ENCODE measurements at places on chromosomes 4 and X.

GRCh38 chrX:125137521-125137920 lies 182.2 kb upstream of the TEX13C start:
- no peak for DNase-seq

- no peak for DNase-seq
Measured at GRCh38 chrX:55159551-55159950, 60.6 kb upstream of the PAGE5 start.

DNA sequence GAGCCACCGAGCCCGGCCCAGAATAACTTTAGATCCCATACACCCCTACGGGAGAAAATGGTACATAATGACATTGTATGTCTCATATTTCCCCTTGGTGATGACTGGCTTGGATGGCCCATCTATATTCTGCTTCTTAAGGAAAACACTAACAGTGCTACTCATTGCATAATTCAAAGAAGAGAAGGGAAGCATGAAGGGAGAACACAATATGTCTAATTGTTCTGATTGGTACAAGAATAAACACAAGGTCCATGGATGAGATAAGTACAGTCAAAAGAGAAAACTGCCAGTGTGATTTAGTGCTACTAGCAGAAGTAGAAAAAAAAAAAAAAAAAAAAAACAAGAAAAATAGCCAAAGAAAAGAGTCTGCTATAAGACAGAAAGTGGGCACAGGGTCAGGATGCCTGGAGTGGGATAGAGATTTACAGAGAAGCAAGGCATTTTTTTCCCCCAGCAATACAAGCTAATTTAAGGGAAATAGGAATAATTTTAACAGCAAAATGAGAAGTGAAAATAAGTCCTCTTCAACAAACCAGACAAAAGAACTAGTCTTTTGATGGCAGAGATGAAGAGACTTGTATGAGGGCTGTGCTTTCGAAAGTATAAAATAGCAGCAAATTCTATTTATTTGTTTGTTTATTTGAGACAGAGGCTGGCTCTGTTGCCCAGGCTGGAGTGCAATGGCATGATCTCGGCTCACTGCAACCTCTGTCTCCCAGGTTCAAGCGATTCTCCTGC lies 96.5 kb upstream of the MAP3K15 start:
- no peak for DNase-seq

DNA sequence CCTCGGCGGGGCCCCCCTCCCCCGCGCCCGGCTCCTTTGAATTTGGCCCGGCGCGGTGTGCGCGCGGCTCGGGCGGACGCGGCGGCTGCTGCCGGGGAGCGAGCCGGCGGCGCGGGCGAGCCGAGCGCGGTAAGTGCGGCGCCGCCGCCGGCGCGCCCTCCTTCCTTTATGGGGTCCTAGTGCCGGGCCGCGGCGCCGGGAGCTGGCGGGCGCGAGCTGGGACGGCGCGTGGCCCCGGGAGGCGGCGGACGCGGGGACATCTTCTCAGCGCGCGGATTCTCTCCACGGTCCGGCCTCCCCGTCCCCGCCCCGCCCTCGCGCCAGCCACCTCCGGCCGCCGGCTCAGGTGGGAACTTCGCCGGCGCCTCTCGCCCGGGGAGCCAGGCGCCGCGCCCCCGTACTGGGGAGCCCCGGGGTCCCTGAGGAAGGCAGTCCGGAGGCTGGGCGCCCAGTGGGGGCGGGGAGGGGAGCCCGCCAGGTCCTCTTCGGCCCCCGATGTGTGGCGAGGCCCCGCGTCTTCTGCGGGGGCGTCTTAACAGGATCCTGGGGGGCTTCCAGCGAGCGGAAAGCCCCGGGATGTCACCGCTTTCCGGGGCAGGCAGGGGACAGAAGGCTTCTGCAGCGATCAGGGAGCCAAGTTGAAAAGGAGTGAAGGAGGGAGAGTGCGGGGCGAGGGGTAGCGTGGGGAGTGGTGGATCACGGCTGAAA lies 98.4 kb upstream of the TENM3 start:
- DNase-seq: peak; percentile 26

DNA sequence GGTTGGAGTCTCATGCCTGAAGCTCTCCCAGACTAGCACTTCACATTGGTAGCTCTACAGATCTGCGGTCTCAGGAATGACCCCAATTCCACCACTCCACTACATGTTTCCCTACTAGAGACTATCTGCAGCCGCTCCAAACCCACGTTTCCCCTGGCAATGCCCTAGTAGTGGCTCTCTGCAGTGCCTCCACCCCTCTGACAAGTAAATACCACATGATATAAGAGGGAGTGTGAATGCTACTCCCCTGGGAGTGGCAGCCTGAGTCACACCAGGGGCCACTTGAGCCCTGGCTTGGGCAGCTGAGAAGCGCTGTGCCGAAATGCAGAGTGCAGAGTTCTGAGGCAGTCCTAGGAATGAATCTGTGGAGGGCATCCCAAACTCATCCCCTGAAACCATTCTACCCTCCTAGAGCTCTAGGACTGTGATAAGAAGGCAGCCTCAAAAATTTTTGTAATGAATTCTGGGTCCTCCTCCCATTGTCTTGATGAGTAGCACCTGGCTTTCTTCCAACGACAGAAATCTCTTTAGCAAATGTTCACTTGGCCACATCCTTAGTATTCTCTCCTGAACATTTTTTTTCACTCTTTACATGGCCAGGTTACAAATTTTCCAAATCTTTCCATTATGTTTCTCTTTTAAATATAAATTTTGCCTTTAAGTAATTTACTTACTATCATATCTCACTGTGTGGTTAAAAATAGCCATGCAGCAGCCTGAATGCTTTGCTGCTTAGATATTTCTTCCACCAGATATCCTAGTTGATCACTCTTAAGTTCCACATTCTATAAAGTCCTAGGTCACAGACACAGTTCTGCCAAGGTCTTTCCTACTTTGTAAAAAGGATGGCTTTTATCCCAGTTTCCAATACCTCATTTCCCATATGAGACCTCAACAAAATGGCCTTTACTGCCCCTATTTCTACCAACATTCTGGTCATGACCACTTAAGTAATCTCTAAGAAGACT lies 160.2 kb upstream of the CPEB2 start:
- no peak for DNase-seq

DNA sequence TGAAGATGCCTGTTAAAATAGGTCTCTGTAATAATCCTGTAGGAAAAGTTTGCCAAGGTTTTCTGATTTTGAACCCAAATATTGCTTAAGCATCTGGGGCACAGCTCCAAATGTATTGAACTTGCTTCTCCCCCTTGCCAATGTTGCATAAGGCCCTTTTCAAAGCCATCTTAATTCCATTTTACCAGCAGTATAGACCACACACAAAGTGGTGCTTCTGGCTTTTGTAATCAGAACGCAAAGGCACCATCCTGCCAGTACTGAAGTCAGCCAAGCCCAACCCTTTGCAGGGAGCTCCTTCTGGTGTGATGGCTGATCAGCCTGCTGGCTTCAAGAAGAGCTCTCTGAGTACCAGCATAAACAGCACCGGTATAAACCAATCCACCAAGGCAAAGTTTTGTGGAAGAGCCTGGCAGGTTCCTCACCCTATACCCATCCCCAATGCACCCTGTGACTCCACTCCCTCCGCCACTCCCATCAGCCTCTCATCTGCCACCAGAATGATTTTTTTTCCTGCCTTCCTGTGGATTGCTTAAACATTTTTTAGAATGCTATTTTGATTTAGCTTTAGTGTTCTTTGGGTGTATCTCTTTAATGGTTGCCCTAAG lies 39.2 kb upstream of the USP9X start:
- DNase-seq: no peak

DNA sequence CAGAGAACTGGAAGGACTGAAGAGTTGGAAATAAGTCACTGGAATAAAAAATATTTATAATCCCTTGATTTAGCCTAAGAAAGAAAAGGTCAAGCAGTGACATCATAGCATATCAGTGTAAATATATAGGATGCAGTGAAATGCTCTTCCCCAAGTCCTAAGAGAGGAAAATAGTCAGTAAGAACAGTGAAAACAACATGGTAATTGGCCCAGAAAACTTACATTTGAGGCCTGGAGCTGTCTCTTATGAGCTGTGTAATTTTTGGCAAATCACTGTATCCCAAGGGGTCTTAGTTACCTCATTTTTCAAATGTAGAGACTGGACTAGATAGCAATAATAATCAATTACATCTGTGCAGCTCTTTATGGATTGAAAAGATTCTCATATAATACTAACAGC lies 255.7 kb upstream of the AR start:
- no peak for DNase-seq

DNA sequence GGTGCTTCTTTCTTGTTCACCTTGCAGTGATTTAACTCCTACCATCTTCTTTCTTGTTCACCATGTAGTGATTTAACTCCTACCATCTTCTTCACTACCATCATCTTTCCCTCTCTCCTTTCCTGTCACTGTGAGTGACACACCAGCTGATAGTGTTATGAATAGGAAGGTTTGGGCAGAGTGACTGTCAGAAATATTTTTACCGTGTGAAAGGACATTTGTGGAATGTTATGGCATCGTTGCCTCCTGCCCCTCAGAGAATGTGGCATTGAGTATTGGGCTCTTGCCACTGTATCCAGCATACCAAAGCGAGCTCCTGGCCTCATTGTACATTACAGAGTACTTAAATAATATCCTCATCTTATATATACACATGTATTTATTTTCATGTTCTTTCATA lies 90.8 kb upstream of the AMOT start:
- DNase-seq: no peak

GRCh38 chr4:102392033-102392744 lies 46.9 kb upstream of the SLC39A8 start:
- no peak for DNase-seq

- no peak for DNase-seq
Measured at GRCh38 chrX:135327299-135327698, 18.0 kb downstream of the ETDC start.

DNA sequence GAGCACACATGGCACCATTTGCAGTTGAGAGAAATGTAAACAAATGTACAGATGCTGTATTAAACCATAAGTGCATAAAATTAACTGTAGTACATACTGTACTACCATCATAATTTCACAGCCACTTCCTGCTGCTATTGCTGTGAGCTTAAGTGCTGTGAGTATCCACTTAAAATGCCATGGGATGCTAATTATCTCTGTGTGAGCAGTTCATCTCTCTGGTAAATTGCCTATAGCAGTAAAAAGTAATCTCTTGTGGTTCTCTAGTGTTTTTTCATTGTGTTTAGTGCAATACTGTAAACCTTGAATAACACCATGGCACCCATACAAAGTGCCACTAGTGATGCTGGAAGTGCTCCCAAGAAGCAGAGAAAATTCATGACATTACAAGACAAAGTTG lies 9.9 kb upstream of the SCOC start:
- DNase-seq: no peak

- no peak for DNase-seq
Measured at GRCh38 chr4:24858026-24858425, 54.8 kb downstream of the CCDC149 start.

DNA sequence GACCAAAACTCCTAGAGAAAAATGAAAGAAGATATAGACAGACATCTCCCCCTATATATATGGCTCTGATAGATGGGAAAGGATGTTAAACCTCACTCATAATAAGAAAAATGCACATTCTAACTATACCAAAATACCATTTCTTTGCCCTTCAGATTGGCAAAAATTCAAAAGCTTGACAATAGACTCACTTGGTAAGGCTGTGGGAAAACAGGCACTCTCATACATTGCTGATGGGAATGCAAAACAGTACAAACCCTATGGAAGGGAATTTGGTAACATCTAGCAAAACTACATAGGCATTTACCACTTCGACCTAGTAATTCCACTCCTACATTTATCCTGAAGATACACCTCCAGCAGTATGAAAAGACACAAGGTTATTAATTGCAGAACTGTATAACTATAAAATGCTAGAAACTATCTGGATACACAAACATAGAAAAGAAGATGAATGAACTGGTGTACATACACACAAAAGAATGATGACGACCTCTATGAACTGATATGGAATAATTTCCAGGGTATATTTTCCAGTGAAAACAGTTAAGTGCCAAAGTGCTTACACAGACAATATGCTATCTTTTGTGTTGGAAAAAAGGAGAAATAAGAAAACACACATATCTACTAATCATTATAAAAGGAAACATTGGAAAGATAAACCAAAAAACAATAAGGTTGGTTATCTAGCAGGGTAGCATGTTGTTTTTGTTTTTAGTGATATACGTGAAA lies 48.5 kb downstream of the WDFY3 start:
- DNase-seq: no peak

DNA sequence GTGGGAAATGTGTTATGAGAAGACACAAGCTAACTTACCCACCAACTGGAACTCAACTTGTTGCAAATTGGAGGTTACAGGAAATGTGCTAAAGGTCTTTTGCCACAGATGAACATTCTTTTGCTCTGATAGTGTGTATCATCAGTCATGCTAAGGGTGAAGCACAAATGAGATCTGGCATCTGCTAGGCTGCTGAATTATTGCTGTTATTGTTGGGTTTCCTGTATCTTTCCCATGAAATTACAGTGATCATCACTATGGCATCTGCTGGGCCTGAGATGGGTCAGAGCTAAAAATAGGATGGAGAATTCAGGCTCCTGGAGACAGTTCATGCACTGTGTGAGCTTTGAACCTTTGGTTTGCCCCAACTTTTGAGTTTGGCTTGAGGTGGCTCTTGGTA lies 124.5 kb downstream of the NPNT start:
- DNase-seq: no peak

Data from GM12891 (cell line).